ENCODE measurements at places on chromosomes 13 and 19.

GRCh38 chr19:42442833-42443232 lies at the start of gene CXCL17:
TSS of gene CXCL17 (minus strand) at chr19:42442946. CDS start at chr19:42442832, 114 bp downstream.
- H3K27ac ChIP-seq: no peak within 1 kb of the TSS
- no peak for DNase-seq
- H3K4me3 ChIP-seq: no peak within 1 kb of the TSS
- H3K27me3 ChIP-seq: no peaks in the 10 kb centered on the region
- H3K4me1 ChIP-seq: peaks cover 16% of the 10 kb centered on the region

DNA sequence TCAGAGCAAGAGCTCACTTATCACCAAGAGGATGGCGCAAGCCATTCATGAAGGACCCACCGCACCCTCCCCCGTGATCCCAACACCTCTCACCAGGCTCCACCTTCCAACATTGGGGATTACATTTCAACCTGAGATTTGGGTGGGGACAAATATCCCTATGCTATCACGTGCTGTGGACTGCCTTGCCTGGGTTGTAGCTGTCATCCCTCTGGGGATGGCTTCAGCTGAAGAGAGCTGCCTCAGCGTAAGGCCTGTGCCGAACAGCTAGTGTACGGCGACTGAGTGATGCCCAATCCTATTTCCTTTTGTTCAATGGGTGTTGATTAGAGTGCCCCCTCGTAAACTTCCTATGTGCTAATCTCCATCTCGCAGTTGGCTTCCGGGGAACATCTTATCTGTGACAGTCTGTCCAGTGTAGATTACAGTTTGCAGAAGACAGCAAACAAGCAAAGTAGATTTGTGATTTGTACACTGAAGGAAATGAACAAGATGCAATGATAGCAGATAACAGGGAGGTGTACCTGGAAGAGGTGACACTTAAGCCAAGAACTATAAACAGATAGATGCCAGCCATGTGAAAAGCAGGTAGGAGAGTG lies 11.8 kb upstream of the RCBTB1 start:
- no peaks in the 10 kb centered on the region for H3K27me3 ChIP-seq
- no peaks in the 10 kb centered on the region for H3K36me3 ChIP-seq
- no peak overlapping the region for H3K4me3 ChIP-seq

GRCh38 chr19:33444562-33445441 lies 71.3 kb downstream of the CEBPG start:
- no peaks in the 10 kb centered on the region for H3K4me1 ChIP-seq
- H3K27me3 ChIP-seq: no peaks in the 10 kb centered on the region
- DNase-seq: no peak
- H3K36me3 ChIP-seq: no peaks in the 10 kb centered on the region

DNA sequence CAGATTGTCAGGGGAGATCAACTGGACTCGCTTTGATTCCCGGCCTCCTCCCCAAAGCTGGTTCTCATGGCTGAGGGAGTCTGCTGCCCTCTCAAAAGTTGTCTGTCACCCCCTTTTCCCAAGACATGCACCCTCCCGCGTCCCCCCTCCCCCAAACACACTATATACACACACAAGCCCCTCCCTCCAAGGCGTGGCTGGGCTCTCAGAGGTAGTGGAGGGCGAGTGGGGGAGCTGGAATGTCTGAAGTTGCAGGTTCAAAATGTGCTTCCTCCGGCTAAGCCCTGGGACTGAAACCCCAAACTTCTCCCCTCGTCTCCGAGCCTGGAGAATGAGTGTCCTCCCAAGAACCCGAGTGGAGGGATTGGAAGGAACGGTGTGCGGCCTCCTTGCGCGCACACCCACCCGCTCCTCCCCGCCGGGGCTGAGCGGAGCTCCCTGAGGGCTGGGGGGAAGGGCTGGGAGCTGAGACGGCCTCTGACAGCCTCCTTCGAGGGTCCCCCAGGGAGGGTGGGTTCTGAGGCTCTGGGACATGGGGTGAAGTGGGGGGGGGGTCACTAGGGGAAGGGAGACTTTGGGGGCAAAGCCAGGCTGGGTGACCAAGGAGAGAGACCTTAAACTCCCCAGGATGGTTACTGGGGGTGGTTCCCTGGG lies 9.9 kb upstream of the MEIS3 start:
- no peaks in the 10 kb centered on the region for H3K36me3 ChIP-seq
- H3K27me3 ChIP-seq: peaks cover 8% of the 10 kb centered on the region
- no peak for DNase-seq
- H3K4me1 ChIP-seq: peaks cover 10% of the 10 kb centered on the region
- H3K4me3 ChIP-seq: no peak overlapping the region
- H3K27ac ChIP-seq: no peak overlapping the region

DNA sequence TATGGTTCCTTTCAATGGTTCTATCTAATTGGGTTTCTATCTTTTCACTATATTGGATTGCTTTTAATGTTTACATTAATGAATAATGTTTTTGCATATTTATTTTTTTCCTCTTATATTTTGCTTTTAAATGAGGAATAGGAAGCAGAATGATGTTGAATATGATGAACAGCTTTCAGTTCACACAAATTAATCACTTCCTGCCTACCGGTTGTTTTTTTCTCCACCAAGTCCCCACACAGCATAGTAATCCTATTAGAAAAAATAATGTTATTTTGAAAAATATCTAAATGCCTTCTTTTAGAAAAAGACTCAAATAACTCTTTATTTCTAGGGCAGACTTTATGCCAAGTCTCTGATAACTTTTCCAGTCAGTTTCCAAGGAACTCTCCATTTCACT lies 184.9 kb upstream of the MIR17HG start:
- no peak for DNase-seq
- H3K36me3 ChIP-seq: no peaks in the 10 kb centered on the region
- H3K4me3 ChIP-seq: no peak overlapping the region
- H3K27ac ChIP-seq: no peak overlapping the region
- H3K27me3 ChIP-seq: no peaks in the 10 kb centered on the region

- peaks cover 6% of the 10 kb centered on the region for H3K36me3 ChIP-seq
- H3K27me3 ChIP-seq: no peaks in the 10 kb centered on the region
- H3K4me3 ChIP-seq: no peak overlapping the region
- H3K27ac ChIP-seq: no peak overlapping the region
Observed at GRCh38 chr19:7986321-7987113, 18.9 kb downstream of the ELAVL1 start.

DNA sequence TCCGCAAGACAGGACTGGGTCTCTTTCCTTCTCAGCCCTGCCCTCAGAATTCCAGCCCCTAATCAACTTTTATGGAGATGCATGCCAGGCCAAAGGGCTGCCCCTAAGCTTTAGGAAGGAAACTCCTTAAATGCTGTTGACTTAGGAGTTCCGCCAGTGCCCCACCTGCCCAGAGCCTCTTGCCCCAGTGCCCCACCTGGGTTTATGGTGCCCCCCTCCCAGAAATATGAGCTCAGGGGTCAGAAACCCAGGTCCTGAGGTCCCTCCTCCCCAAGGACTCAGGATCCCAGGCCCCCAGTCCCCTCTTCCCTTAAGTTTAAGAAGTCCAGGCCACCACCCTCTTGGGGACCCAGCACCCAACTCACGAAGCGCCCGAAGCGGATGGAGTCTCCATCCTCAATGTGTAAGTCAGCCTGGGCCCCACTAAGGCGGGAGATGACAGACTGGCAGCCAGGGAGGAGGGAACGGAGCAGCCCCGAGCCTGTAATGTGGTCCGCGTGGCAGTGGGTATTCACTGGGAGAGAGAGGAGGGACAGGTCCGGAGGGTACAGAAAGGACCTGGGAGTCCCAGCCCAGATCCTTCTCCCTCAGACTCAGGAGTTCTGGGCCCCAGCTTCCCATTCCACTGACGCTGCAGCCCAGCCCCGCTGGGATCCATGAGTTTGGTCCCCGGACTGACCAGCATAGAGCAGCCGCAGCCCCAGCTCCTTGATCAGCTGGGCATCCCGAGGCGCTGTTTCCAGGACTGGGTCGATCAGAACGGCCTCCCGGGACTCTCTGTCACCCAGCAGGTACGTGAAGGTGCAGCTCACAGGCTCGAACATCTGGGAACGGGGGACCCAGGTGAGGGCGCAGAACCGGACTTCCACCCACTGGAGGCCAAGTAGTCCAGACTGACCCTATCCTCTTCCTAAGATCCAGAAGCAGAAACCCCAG lies 897 bp downstream of the ETHE1 start:
- no peaks in the 10 kb centered on the region for H3K27me3 ChIP-seq
- H3K4me3 ChIP-seq: peak overlapping the region; percentile 75
- peak; percentile 24 for DNase-seq
- peak overlapping the region; percentile 81 for H3K27ac ChIP-seq

GRCh38 chr19:47096100-47096704 lies 17.4 kb downstream of the ZC3H4 start:
- peak overlapping the region; percentile 64 for H3K27ac ChIP-seq
- H3K4me3 ChIP-seq: no peak overlapping the region
- H3K4me1 ChIP-seq: peaks cover 21% of the 10 kb centered on the region
- H3K27me3 ChIP-seq: no peaks in the 10 kb centered on the region
- no peaks in the 10 kb centered on the region for H3K36me3 ChIP-seq

- peak; percentile 76 for DNase-seq
- no peaks in the 10 kb centered on the region for H3K36me3 ChIP-seq
- no peaks in the 10 kb centered on the region for H3K27me3 ChIP-seq
- H3K27ac ChIP-seq: peak overlapping the region; percentile 2
Observed at GRCh38 chr19:55080968-55081769, 5.5 kb downstream of the EPS8L1 start.

DNA sequence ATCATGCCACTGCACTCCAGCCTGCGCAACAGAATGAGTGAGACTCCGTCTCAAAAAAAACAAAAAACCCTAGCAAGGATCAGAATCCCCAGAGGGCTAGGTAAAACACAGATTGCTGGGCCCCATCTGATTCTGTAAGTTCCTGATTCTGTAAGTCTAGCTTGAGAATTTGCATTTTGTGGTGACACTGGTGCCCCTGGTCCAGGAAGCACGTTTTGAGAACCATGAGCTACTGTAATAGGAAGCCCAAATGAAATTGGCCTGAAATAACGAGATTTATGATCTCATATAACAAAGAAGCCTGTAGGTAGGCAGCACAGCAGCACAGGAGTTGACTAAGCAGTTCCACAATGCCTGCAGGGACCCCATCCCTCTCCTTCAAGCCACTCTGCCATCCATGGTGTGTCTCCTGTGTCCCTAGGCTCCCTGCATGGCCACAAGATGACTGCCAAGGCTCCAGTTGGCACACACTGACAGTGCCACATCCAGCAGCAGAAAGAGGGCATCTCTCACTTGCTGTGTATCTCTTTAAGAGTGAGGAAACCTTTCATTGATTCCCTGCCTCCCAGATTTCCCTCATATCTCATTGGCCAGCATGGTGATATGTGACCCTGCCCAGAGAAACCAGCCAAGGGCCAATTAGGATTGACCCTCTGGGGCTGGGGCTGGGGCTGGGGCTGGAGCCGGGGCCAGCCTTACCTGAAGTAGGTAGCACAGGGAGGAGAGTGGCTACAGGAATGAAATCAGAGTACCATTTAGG lies 21.7 kb downstream of the SIPA1L3 start:
- no peak overlapping the region for H3K4me3 ChIP-seq
- DNase-seq: no peak
- no peaks in the 10 kb centered on the region for H3K36me3 ChIP-seq
- H3K27ac ChIP-seq: no peak overlapping the region

All from naive thymus-derived CD4-positive, alpha-beta T cell (primary cell).